ENCODE measurements at places on chromosomes 5 and 9.

GRCh38 chr9:96720435-96720834 lies 57.5 kb downstream of the ZNF510 start:
- DNase-seq: no peak

- DNase-seq: no peak
Measured at GRCh38 chr5:72477176-72477575, 30.0 kb downstream of the ZNF366 start.

- no peak for DNase-seq
Measured at GRCh38 chr9:114349713-114350480, 20.2 kb downstream of the ORM2 start.

- DNase-seq: no peak
Measured at GRCh38 chr5:154520861-154521453, 42.9 kb upstream of the HAND1 start.
